ENCODE measurements at places on chromosomes 5 and 9. TPM values are rescaled to one million over a fixed set of nuclear protein-coding genes. Genes with fewer than 3 reads are reported as not detected.

- no peak for DNase-seq
Observed at GRCh38 chr5:36374266-36374862, 72.7 kb upstream of the RANBP3L start.

DNA sequence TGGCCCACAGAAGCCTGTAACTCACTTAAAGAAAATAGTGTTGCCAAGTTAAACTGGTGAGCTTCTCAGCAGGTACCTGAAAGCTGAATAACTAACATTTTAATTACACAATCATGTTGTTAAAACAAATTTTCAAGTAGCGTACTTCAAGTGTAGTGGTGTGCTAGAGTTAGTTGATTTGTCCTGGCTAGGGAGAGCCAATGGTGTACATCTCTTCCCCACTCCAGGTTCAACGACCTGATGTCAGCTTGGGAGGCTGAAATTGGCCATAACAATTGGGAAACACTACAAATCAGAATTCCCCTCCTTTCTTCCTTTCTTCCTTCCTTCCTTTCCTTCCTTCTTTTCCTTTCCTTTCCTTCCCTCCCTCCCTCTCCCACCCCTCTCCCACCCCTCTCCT lies 295.3 kb upstream of the SLC24A2 start:
- no peak for DNase-seq

DNA sequence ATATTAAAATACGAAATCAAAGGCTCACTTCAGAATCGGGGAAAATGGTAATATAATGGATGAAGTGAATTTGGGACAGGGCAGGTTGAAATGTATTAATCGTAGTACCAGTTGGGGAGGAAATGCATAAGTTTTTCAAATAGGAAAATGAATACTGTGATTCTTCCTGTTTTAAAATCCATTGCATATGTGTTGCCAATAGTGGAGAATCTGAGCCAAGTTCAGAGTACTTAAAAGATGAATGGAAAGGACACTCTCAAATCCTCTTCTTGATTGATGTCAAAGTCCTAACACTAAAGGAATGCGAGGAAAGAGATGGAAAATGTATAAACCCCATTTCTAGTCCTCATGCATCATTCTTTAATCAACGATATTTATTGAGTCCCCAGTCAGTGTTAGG lies 160.9 kb upstream of the CCNG1 start:
- DNase-seq = no peak

GRCh38 chr5:71757590-71758543 lies 38.8 kb downstream of the CARTPT start:
- DNase-seq = no peak

DNA sequence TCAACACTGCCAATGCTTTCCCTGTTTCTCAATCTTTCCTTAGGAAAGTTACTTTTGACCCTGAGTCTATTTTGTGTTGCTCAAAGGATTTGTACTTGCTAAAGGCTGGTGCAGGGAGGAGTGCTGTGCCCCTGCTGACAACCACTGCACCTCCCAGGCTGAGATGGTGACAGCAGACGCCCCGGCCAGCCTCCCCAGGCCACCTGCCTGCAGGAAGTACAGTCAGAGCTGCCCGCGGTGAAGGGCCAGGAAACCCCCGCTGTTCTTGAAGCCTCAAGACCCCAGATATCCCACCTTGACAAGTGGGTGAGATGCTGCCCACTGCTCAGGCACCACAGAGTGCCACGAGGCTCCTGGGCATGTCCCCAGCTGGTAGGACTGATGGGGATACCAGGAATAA lies 44.2 kb upstream of the CKMT2 start:
- DNase-seq = no peak

DNA sequence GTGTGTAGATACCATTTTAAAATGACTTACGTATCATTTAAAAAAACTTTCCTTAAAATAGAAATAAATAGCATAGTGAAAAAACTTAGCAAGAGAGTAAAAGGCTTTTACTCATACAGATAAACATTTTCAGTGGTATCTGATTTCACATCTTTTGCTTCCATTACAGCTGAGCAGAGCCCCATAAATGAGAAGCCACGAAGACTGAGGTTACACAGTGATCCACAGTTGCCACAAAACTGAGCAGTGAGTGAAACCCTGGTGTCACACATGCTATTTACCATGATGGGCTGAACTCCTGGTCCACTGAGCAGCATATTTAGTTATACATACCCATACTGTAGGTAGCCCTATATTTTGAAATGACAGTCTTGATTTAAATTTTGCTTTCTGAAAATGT lies 401.2 kb downstream of the KIAA0825 start:
- DNase-seq = no peak

EGFLAM gene
- 2.4 TPM for total RNA-seq

GRCh38 chr9:5643005-5643624 lies 14.2 kb downstream of the RIC1 start:
- DNase-seq = no peak

DNA sequence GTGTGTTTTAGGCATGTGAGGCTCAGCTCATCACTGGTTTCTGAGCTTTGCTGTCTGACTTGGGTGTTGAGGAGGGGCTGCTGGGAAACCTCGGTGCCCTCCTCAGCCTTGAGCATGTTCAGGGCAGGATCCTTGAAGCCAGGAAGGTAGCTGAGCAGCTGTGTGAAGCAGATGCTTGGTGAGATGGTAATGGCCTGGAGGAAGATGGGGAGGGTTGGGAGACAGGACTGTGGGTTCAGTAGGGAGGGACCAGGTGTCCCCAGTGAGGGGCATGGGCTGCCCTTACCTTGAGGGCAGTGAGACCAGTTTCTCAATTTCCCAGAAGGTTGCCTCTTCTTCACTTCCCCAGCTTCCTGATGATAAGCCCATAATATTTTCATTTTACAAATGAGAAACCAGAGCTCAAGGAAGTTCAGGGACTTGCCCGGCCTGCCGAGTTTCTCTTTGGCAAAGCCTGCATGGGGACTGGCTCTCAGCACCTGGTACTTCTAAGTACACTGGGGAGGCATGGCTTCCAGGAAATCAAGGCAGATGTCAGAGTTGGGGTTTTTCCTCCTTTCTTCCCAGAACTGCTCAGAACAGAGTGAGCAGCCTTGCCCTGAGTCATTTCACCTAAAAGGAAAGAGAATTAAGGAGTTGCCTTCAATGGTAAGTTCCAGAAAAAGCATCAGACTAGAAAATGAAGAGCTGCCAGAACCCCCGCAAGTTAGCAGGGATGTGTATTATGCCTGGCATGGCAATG lies 225.7 kb downstream of the MAST4 start:
- no peak for DNase-seq

EIF4E1B gene
- total RNA-seq = not detected

- no peak for DNase-seq
Observed at GRCh38 chr9:70488098-70488792, 73.8 kb upstream of the KLF9 start.

GPR150 gene
- 0.60 TPM for total RNA-seq

UNC5A gene
- not detected for total RNA-seq

- no peak for DNase-seq
Observed at GRCh38 chr5:92775711-92776615, 805.1 kb downstream of the NR2F1-AS1 start.

- peak; percentile 94 for DNase-seq
Observed at GRCh38 chr9:132878695-132879456, at the start of gene SPACA9. Gene SPACA9, plus strand, starts transcription at chr9:132878898. Its CDS starts 5,050 bp downstream, at chr9:132883948.

GRCh38 chr5:52838326-52839015 lies 50.8 kb downstream of the ITGA1 start:
- no peak for DNase-seq

DNA sequence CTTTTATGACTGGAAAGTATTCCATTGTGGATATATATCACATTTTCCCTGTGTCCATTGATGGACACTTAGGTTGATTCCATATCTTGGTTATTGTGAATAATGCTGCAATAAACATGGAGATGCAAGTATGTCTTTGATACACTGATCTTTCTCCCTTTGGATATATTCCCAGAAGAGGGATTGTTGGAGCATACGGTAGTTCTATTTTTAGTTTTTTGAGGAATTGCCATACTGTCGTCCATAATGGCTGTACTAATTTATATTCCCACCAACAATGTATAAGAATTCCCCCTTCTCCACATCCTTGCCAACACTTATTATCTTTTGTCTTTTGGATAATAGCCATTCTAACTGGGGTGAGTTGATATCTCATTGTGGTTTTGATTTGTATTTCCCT lies 54.9 kb upstream of the PITX1 start:
- no peak for DNase-seq

GRCh38 chr5:132392978-132393825 lies 23.7 kb downstream of the SLC22A5 start:
- no peak for DNase-seq

DNA sequence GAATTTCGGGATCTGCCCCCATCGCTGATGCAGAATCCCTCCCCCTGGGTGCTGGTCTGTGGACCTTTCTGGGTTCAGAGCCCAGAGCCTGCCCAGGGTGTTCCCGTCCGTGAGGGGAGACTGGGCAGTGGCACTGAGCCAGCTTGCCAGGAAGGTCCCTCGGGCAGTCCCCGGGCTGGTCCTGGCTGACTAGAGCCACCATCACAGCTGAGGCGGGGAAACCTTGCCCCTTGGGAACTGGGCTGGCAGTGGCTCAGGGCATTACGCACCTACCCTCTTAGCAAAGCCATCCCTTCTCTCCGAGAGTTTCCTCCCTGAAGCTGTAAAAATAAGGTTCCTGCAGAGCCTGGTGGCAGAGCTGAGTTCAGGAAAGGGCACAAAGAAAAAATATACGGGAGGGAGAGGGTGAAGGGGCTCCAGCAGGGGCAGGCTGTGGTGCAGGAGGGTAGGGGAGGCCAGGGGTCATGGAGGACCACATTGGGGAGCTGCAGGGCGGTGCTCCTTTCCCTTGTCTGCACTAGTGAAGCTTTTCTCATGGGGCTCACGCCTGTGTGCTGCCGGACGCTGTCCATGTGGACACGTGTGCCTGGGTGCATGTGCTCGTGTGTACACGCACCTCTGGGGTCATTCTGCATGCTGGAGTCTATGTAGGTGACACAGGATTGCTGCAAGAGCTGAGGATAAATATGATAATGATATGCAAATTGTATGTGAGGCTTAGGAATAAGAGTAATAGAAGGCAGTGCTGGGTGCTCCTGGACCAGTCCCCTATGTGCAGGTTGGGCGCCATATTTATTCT lies 118.9 kb downstream of the LHX2 start:
- DNase-seq = no peak

PCDHGA6 gene
- total RNA-seq = 3.3 TPM

- no peak for DNase-seq
Observed at GRCh38 chr5:125014202-125014601, 267.8 kb upstream of the ZNF608 start.

GZMA gene
- total RNA-seq = not detected

DNA sequence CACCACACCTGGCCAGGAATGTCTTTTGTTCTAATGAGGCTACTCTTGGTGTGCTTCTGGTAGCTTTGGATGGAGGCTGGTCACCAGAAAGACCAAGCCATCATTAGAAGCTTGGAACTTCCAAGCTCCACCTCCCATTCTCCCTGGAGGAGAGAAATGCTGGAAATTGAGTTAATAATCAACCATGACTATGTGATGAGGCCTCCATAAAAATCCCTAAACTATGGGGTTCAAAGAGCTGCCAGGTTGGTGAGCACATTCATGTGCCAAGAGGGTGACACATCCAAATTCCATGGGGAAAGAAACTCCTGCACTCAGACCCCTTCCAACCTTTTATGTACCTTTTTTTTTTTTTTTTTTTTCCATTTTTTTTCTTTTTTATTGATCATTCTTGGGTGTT lies 105.5 kb upstream of the SPATA31C2 start:
- DNase-seq = no peak

DNA sequence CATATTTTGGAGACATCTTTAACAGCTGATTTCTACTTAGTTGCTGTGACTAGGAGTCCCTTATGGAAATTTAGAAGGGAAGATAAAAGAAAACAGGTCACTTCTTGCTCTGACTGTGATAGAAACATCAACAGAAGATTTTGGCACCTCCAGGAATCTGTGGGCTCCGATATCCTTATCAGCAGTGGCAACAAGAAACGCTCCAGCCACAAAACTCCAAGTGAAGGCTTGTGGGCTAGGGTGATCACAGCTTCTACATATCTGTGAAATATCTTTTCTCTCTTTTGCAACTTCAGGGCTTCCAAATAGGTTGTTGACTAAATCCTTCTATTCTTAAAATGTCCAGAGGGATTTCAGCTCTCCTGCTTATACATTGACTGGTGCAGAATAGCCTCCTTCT lies 1625.5 kb upstream of the CDH6 start:
- no peak for DNase-seq

- no peak for DNase-seq
Observed at GRCh38 chr5:81572201-81572600, 178.3 kb upstream of the ACOT12 start.

DNA sequence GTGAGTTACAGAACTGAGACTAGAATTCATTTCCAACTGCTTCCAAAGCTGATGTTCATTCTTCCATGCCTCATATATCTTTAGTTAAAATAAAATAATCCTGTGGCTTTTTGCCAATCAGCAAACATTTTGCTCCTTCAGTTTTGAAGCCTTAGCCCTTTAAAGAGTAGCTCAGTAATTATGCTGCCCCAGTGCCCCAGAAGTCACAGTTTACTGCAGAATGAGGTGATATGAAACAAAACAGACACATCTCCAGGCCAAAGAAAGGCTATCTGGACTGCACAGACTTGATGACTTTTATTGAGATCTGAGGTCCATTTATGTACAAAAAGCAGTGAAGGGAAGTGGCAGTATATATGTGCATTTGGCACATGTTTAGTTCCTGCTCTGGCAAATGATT lies 285.8 kb upstream of the ZNF462 start:
- no peak for DNase-seq

ELOVL7 gene
- total RNA-seq = 39.4 TPM

- no peak for DNase-seq
Observed at GRCh38 chr5:181222630-181223057, 437 bp upstream of the TRIM41 start.

GRCh38 chr5:7960142-7960541 lies 91.2 kb downstream of the MTRR start:
- no peak for DNase-seq

DNA sequence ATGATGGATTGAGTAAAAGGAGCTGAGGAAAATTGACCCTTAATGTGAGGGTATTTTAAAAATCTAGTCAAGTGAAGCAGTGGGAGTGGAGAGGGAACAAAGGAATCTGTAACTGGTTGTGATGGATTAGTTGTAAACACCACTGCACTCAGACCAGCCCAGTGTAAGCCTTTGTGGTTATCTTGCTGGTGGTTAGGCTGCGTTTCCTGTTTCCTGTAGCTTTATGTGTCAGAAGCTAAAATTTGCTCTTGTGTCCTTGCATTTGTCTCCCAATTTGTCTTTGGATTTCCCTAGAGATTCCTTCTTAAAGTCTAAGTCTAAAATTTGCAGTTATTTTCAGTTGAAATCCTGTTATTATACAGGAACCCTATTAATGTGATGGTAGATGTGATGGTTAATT lies 6.3 kb downstream of the IFNA21 start:
- no peak for DNase-seq

DNA sequence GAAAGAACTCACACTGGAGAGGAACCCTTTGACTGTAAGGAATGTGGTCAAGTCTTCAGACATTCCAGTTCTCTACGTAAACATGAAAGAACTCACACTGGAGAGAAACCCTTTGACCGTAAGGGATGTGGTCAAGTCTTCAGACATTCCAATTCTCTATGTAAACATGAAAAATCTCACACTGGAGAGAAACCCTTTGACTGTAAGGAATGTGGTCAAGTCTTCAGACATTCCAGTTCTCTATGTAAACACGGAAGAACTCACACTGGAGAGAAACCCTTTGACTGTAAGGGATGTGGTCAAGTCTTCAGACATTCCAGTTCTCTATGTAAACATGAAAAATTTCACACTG lies 32.6 kb downstream of the MAPK9 start:
- no peak for DNase-seq

AQP7 gene
- 2.1 TPM for total RNA-seq

- no peak for DNase-seq
Observed at GRCh38 chr5:81265101-81265500, 32.0 kb downstream of the CKMT2 start.
